Right renal pelvis (tissue), 4 donors: ENCODE measurements at places on chromosomes 13 and 19.
A peak's percentile ranks its signal among the peaks of the same experiment; 100 is the strongest.

DNA sequence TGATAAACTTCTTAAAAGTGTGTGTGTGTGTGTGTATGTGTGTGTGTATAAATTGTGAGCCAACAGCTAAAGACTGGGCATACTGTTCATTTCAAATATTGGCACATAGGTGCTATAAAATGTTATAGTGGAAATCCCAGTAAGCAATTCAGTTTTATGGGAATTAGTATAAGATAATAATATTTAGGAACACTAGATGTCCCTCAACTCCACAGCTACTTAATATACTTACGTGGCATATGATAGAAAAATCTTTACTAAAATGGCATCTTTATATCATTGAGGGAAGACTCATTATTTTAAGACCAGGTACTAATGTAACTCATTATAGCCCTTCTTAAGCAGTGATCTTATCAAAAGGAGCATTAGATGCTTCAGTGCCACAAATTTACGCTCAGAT lies 266.2 kb downstream of the MAB21L1 start:
- no peak for DNase-seq

- peak; percentile 63 for DNase-seq
Measured at GRCh38 chr13:66994097-66994496, 236.0 kb downstream of the PCDH9 start.

DNA sequence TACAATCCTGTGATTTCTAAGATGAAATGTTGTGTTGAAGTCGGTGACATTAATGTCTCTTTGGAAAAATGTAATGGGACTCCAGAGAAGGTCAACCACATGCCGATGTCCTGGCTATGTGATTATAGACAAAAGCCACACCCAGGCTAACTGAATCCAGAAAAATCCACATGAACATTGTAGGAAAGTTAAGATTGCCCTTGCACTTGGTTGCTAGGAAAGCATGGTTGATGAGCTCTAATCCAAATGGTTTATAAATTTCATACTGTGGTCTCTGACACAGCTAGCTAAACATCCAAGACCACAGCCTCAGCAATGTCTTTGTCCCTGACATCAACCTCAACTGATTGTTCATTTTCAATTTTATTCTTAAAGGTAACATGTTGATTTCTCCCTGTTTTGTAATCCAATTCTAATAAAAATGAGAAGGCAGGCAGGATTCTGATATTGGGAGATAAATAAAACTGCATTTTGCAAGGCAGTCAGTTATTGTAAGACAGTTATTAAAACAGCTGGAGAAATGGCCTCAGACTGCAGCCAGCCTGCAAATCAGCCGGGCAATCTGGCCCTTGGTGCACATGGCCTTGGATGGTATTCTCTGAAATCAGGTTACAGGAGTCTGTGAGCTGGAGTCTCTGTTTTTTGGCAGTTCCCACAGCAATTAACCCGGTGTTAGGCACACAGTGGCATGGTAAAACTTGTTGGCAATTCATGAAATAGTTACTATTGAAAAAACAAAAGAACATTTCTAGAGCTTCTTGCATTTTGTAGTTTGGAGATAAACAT lies 93.9 kb downstream of the STARD13 start:
- no peak for DNase-seq

GRCh38 chr13:113814435-113814821 lies 49.4 kb downstream of the GAS6 start:
- DNase-seq, result no peak

GRCh38 chr13:113663934-113664333 lies 3.1 kb upstream of the GRK1 start:
- no peak for DNase-seq

- no peak for DNase-seq
Measured at GRCh38 chr19:51114087-51114729, 6.0 kb upstream of the CTU1 start.

DNA sequence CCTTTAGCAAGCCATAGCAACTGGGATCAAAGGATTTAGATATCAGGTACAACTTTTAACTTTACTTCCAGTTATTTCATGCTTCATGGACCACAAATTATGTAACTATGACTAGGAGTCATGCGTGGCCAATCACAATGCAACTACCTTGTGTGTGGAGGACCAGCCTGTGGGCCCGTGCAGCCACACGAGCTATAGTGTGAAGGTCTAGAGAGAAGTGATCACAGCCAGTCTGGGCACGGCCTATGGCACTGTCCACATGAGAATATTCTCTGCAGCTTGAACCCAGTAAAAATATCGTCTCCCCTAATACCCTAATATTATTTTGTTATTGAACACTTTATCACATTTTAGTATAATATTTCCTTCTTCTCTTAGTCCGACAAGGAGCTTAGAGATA lies 464.9 kb upstream of the MIR17HG start:
- no peak for DNase-seq

DNA sequence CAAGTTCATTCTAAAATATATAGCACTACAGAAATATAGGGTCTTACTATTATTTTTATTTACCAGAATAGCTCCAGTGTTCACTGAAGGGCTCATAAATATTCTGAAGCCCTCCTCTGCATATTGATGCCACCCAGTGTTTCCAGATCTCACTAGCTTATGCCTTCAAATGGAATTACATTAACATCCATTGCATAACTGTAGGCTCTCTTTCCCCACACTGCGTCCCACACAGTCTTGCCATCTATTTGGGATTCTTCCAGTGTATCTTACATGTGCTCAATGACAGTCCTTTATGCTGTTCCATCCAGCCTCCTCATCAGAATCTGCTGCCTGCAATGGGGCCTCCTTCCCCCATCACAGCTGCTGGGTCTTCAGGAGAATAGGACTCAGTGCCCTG lies 137.2 kb downstream of the CYSLTR2 start:
- DNase-seq, result no peak
